GM23248 (cell line): ENCODE measurements at places on chromosomes 2 and 18. TPM values are rescaled to one million over a fixed set of nuclear protein-coding genes. Genes with fewer than 3 reads are reported as not detected.

DNA sequence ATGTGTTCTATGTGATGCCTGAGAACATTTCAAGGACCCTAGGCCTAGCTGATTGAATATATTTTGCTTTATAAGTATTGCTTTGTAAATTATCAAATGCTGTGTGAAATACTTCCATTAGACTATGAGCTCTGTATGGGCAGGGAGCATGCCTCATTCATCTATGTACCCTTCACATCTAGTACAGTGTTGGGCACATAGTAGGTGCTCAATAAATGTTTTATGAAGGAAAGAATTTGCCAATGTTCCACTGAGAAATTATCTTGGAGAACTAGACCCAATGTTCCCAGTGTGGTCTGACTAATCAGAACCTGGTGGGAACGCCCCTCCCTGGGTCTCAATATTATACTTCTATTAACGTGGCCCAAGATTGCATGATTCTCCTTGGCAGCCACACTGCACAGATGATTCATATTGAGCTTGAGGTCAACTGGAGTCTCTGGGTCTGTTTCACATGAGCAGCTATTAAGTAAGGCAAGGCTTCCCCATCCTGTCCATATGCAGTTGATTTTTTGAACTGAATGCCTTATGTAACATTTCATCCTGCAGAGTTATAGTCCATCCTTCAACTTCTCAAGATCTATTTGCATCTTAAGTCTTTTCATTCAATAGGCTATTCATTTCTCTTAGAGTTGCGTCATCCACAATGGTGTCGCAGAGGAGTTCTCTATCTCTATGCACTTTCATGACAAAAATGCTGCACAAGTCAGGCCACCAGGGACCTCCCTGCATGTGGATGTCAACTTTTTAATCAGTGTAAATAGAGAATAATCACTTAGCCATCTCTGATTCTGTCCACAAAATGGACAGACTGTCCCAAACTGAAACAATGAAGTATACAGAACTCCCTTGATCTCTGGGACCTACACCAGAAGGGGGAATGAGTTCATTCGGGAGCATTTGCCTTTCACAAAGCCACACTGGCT is 257.6 kb downstream of the CYP26B1 start:
- peak; percentile 97 for DNase-seq

- DNase-seq = peak; percentile 8
Observed at GRCh38 chr2:233448575-233448974, 94.3 kb downstream of the DGKD start.

DNA sequence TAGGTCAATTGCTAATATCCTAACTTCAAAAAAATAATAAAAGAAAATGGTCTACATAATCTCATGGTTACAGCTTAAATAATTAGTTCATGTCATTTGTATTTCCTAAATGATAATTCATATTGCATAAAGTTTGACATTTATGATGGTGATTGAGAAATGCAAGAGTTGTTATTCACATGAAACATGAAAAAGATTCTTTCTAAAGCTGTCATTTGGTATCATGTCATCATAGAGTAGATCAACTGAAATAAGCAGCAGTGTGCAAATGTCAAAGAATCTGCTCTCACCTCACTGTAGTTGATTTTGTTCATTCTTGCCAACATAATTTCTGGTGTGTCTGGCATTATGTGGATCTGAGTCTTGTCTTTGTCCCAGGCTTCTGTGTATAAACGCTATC is 95.3 kb downstream of the NEB start:
- DNase-seq = no peak

DNA sequence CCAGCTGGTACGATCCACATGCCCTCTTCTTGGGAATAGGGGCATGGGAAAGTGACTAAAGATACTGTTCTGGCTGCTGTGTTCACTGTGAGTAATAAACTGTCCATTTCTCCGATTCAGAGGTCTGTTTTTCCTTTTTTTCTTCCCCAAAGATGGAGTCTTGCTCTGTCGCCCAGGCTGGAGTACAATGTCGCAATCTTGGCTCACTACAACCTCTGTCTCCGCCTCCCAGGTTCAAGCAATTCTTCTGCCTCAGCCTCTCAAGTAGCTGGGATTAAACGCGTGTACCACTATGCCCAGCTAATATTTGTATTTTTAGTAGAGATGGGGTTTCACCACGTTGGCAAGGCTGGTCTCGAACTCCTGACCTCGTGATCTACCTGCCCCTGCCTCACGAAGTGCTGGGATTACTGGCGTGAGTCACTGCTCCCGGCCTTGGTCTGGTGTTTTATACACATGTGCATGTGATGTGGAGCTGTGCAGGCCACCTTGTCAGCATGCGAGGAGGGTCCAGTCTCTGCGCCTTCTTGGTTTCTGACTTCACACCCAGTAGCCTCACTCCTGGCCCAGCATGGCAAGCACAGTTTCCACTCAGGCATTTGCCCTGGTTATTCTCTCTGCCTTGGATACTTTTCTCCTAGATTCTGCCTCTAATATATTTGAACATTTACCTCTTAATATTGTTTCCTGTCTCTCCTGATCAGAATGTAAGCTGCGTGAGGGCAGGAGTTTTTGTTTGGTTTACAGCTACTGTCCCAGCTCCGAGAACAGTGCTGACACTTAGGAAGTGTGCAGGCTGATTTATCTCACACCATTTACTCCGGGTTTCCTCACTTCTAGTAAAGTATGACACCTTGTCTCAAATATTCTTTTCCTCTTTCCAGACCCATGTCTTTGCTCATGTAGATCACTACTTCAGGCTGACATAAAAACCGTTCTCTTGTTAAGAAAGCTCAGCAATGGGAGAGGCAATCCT is 19.7 kb downstream of the PTPN18 start:
- no peak for DNase-seq

DNA sequence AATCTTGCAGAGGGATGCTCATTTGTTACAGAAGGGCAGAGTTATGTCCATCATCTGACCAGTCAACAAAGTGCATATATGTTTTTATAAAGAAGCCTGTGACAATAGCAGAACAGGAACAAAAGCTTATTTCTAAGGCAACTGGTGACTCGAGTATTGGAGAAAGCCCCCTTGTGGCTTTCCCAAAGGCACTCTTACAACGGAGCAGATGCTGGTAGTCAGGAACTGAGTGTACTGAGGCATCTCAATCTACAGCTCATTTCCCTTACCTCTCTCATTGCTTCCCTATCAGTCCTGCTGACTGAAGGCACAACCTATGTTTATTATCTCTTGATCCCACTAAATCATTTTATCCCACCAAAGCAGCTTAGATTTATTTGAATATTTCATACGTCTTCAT is 557.1 kb upstream of the CHAC2 start:
- DNase-seq = no peak

- DNase-seq = peak; percentile 56
Observed at GRCh38 chr2:206728277-206729199, 10.3 kb upstream of the DYTN start.

DNA sequence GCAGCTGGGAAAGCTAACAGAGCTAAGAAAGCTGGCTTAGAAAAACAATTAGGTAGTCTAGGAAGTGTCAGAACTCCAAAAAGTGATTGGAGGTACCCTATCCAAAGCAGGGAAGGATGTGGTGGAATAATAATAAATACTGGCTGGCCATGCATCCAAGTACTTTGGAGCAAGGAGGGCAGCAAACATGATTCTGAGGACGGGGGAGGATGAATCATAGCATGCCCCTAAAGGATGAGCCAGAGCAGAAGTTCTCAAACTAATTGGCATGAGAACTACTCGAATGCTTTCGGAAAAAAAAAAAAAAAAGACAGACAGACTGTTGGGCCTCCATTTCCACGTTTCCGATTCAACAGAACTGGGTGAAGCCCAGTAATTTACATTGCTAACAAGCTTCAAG is 2.4 kb downstream of the CWC22 start:
- DNase-seq = peak; percentile 33

DNA sequence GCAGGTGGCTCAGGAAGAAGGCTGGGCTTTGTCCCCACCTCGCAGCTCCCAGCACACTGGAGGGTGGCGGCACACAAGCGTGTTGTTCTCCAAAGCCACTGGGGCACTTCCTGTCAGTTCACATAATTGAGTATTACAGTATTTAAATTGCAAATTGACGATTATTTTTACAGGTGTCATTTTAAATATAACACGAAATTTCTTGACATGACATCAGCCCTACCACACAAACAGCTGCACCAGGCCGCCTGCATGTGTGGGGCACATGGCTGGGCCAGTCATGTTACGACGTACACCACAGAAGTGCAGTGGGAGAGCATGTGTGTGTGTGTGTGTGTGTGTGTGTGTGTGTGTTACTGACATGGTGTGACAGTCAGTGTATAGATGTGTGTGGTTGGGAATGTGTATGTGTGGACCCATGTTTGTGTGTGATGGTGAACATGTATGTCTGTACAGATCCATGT is 155.6 kb downstream of the TTC32 start:
- DNase-seq = no peak

The ACYP2 gene
- total RNA-seq = 6.7 and 16.6 TPM in 2 replicates

DNA sequence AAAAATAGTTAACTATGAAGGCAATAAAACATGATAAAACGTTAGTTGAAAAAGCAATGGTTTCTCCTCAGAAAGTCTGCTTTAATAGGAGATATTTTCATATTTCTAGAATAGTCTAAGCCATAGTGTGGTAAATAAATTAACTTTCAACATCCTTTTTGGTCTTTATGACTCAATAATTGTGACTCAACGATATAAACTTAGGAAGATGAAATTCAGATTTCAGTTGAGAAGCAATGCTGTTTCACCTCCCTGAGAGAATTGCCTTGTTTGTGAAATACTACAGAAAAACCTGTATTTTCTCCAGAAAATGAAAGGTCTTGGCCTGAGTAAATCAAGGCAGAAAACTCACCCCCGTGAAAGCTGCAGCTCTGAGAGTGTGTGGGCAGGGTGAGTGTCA is 166.9 kb downstream of the ETAA1 start:
- DNase-seq = peak; percentile 77

DNA sequence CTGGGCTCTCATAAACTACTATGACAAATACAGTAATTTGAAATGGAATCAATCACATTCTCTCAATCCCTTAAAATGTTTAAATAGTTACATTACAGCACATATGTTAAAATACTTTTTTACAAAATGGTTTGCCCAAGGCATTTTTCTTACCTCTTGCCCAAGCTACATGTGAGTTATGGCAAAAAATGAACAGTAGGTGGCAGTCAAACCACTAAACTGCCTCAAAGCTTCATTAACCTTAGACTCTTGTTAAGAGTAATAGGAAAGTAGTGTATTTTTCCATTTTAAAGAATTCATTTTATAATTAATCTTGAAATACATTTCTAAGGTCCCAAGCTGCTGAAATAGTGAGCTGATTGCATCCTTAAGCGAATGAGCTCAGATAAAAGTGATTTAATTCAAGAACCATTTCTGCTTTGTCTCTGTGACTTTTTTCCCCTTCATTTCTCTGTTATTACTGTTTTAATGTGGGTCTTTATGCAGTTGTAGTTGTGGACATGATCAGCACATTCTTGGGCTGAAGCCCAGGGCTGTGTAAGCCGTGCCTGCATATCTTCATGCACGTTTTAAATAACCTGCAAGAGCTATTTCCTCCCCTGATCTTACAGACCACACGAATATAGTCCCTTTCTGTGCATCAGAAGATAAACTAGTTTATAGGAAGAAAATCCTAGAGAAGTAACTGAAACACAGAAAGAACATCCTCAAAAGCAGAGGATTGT is 311.8 kb downstream of the LNPK start:
- DNase-seq = peak; percentile 71

DNA sequence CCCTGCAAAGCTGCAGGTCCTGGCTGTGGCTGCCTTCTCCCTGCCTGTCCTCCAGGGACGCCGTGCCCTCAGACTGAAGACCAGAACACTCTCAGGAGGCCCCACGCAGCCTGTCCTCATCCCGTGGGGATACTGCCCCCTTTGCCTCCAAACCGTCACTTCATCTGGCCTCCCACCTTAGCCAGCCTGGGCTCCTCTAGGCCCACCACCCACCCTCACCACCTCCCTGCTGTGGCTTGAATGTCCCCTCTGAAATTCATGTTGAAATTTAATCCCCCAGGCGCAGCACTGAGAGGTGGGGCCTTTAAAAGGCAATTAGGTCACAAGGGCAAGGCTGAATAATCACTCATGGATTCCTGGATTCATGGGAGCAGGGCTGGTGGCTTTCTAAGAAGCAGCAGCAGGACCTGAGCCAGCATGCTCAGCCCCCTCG is 198.2 kb downstream of the SEPTIN10 start:
- no peak for DNase-seq

The ALLC gene
- not detected in 2 replicates for total RNA-seq

DNA sequence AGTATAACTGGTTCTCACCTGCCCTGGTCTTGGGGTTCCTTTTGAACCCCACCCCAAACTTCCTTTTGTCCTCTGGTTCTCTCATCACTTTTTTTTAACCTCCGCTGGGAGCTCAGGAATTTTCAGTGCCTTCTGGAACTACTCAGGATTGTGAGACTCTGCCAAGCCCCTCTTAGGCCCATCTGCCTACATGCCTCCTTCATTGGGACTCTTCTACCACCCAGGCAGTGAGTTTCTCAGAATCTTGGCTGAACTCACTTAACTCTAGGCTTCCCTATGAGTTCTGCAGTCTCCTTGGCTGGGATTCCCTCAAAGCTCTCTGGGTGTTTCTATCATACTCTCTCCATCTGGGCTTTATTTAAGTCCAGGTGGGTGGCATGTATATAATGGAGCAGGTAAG is 86.3 kb downstream of the MDH1 start:
- no peak for DNase-seq

DNA sequence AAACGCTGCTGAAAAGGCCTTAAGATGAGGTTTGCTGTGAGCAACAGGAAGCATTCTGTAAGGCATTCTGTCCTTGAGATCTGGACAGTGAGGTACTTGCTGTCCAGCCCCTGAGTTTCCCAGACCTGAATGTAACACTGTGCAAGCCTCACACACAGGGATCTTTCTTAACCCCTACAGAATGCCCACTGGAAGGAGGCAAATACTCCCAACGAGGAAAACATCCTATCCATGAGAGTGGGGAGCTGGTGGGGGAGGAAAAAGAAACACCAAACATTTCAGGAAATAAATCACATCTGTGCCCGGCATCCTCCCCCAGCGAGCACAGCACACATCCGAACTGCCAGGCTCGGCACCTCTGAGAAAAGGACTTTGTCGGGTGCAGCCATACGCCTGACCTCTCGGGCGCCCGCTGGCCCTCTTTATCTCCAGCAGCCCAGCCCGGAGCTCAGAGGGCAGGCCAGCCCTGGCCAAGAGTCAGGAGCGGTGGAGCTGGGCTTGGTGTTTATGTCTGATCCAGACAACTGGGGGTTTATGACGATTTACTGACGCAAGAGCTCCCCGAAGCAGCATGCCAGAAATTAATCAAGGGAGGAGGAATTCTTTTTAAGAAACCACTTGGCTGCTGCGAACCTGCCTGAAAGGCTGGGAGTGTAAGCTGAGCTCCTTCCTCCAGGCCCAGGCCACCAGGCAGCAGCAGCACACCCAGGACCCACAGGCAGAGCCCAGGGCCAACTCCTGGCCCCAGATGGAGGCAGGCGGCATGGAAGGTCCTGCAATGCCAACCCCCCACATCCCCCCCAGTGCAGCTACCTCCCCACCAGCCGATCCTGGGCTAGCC is 72.2 kb downstream of the HDAC4 start:
- peak; percentile 81 for DNase-seq

GRCh38 chr2:128715360-128715759 is 396.7 kb upstream of the HS6ST1 start:
- no peak for DNase-seq

The NMUR1 gene
- total RNA-seq = not detected in 2 replicates

GRCh38 chr2:20509770-20510490 is 63.1 kb downstream of the RHOB start:
- peak; percentile 53 for DNase-seq

GRCh38 chr2:241841181-241842066 is 17.3 kb downstream of the PDCD1 start:
- no peak for DNase-seq

GRCh38 chr2:204650611-204651010 is 105.3 kb downstream of the PARD3B start:
- no peak for DNase-seq

The B4GALT6 gene
- 2.4 and 2.8 TPM in 2 replicates for total RNA-seq

The THSD7B gene
- total RNA-seq = not detected in 2 replicates
